ENCODE measurements at places on chromosomes 4 and X.

DNA sequence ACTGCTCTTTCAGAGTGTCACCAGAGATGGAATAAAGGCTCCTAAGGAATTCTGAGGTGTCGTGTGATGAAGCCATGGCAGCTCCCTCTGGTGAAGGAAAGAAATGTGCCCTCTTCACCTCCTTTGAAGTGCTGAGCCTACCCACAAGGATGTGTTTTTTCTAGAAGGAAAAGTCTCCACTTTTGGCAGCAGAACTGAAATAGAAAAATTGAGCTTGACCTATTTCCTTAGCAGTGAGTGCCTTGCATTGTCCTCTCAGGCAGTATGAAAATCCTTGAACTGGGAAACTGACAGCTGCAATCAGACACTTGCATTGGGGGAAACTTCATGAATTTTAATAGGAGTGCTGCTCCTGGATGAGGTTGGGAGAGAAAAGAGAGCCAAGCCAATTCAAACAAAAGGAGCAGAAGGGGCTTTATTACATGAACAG, 95.2 kb downstream of the DCLK2 start:
- no peak for DNase-seq

- no peak for DNase-seq
Measured at GRCh38 chrX:4151798-4152197, 438.3 kb upstream of the PRKX start.

GRCh38 chrX:41192880-41193279, 107.6 kb downstream of the USP9X start:
- no peak for DNase-seq

- no peak for DNase-seq
Measured at GRCh38 chr4:136838607-136839006, 693.7 kb downstream of the PCDH18 start.

DNA sequence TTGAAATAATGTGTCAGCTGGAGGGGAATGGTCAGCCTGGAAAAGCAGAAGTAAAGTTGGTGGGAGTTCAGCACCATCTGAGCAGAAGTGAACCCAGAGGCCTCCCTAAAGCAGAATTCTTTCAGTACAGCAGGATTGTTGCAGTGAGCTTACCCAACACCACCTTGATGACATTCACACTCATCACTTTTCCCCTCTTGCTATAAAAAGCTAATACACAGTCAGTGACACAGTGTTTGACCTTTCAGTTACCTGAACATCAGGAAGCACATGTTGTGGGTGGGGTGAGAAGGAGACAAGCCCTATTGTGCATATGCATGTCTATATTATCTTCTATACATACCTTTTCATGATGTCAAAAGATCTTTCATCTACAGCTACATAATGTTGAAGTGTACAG, 624.7 kb upstream of the ZFP42 start:
- peak; percentile 77 for DNase-seq

GRCh38 chr4:56106180-56107147, 157.7 kb downstream of the CEP135 start:
- peak; percentile 13 for DNase-seq

- peak; percentile 54 for DNase-seq
Measured at GRCh38 chr4:69823481-69824186, 36.3 kb downstream of the SULT1E1 start.

Data from OCI-M1 (cell line).